NCI-H1417 treated with DMSO at 0.1 percent for 48 hours (cell line): ENCODE measurements at places on chromosomes 16 and 17.

- no peak for DNase-seq
These were observed at the start of gene WNT3 for GRCh38 chr17:46818316-46818928. TSS of gene WNT3 (minus strand) at chr17:46818692. CDS start at chr17:46818597, 95 bp downstream.

- no peak for DNase-seq
These were observed 10.9 kb upstream of the HEXD start for GRCh38 chr17:82407255-82407654.

- DNase-seq, result no peak
These were observed 103.8 kb downstream of the MARF1 start for GRCh38 chr16:15539197-15539596.

- DNase-seq, result no peak
These were observed 31.7 kb downstream of the CLTC start for GRCh38 chr17:59651346-59651745.

DNA sequence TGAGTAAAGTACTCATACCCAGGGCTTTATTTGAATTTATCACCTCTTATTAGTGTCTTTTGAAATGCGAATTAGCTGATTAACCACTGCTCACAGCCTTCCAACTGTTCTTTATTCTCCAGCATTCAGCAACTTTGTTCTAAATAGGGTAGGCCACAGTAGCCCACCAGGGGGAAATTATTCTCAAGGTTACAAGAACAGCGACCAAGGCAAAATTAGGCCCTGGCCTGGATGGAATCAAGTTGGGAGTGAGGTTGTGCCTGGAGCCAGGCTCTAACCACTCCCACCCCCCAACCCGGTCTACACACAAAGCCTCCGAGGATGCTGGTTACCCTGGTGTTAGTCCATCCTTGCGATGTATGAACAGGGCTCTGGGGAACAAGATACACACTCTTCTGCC lies 245.5 kb downstream of the STX8 start:
- DNase-seq, result no peak
